ENCODE measurements at places on chromosomes 11 and 22. TPM values are rescaled to one million over a fixed set of nuclear protein-coding genes. Genes with fewer than 3 reads are reported as not detected.

DNA sequence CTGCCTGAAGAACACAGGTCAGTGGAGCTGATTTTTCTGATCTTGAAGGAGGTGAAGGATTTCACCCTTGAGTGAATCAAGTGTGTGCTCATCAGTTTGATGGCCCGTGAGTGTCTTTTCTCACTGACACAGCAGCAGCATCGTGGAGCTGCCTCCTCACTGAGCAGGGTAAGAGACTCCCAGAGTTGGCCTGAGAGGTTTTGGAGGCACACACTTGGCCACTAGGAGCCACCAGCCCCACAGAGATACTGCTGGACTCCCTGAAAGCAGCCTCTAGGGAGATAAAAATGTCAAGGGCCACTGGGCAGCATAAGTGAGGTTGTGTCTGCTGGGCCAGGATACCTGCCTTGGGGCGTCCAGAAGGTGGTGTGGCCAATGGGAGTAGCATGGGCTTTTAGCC lies 245.4 kb downstream of the GRIK4 start:
- no peak overlapping the region for H3K27ac ChIP-seq
- peak; percentile 21 for DNase-seq
- no peaks in the 10 kb centered on the region for H3K27me3 ChIP-seq
- no peaks in the 10 kb centered on the region for H3K4me1 ChIP-seq

DNA sequence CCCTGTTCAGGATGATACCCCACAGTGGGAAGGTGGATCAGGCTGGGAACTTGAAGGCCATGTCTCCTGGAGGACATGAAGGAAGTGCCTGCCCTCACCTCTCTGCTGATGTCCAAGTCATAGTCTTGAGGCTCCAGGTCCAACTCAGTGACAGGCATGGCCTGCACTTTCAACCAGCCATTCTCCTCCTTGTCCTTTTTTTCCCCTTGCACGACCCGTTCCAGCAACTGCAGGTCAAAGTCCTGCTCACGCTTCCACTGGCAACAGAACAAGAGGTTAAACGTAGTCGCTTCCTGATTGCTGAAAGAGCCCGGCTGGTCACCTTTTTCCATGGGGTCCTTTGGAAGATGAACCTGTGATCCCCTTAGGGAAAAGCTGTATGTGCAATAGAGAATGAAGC lies 47.7 kb downstream of the C11orf58 start:
- no peaks in the 10 kb centered on the region for H3K36me3 ChIP-seq
- no peak for DNase-seq
- H3K27me3 ChIP-seq: no peaks in the 10 kb centered on the region
- H3K27ac ChIP-seq: no peak overlapping the region

DNA sequence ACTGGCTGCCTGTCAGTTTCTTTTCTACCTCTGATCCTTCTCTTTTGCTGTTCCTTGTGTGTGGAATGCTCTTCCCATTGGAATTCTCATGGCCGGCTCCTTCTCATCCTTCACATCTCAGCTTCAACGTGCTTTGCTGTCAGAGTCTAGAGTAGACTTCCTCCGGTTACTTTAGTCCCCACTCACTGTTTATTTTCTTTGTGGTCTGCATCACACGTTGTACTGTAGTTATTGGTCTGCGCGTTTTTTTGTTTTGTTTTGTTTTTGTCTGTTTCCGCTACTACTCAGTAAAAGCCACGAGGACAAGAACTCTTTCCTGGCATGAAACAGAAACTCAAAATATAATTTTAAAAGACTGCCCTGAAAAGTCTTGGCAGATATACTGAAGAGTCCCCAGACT lies 121.3 kb upstream of the SEZ6L start:
- no peak for DNase-seq
- no peaks in the 10 kb centered on the region for H3K4me1 ChIP-seq
- no peak overlapping the region for H3K27ac ChIP-seq

Gene IL10RA
- total RNA-seq: 4.6 TPM

All from right atrium auricular region (tissue), 2 donors.